ENCODE measurements at places on chromosomes 1 and 21.
A peak's percentile ranks its signal among the peaks of the same experiment; 100 is the strongest.

- DNase-seq: no peak
Measured at GRCh38 chr1:242242983-242243382, 244.1 kb upstream of the MAP1LC3C start.

- no peak for DNase-seq
Measured at GRCh38 chr1:71116729-71117128, 35.9 kb upstream of the ZRANB2 start.

- DNase-seq: no peak
Measured at GRCh38 chr21:39084979-39085729, 98.1 kb downstream of the PSMG1 start.

GRCh38 chr1:155321639-155322503 is 1.2 kb downstream of the RUSC1 start:
- DNase-seq: no peak

GRCh38 chr1:168629466-168629865 is 53.1 kb downstream of the XCL1 start:
- DNase-seq: no peak

DNA sequence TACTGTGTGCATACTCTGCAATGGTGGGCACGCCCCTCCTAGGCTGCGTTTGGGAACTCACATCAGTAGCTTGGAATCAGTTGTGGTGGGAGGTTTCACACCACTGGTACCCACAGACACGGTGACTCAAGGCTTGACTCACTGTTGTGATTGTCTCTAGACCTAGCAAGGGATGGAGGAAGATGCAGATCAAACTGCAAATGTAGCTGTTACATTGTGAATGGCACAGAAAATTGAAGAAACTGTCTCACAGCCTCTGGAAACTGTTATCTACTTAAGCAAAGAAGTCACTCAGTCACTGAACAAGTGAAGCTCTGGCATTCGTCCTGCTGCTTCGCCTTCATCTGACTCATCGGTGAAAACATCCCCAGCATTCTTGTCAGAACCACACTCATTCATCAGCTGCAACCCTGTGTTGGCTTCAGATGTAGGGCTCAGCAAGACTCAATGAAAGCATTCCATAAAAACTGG is 59.5 kb downstream of the POFUT2 start:
- DNase-seq: peak; percentile 61

- no peak for DNase-seq
Measured at GRCh38 chr1:59692591-59692990, 122.2 kb upstream of the HOOK1 start.
